ENCODE measurements at places on chromosomes 6 and 20. TPM values are rescaled to one million over a fixed set of nuclear protein-coding genes. Genes with fewer than 3 reads are reported as not detected.

DNA sequence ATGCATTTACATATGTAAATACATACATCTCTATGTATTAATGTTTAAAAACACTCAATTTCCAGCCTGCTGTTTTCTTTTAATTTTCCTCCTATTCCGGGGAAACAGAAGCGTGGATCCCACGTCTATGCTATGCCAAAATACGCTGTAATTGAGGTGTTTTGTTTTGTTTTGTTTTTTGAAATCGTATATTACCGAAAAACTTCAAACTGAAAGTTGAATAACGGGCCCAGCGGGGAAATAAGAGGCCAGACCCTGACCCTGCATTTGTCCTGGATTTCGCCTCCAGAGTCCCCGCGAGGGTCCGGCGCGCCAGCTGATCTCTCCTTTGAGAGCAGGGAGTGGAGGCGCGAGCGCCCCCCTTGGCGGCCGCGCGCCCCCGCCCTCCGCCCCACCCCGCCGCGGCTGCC lies 355 bp upstream of the BMP2 start:
- peak; percentile 82 for DNase-seq

DNA sequence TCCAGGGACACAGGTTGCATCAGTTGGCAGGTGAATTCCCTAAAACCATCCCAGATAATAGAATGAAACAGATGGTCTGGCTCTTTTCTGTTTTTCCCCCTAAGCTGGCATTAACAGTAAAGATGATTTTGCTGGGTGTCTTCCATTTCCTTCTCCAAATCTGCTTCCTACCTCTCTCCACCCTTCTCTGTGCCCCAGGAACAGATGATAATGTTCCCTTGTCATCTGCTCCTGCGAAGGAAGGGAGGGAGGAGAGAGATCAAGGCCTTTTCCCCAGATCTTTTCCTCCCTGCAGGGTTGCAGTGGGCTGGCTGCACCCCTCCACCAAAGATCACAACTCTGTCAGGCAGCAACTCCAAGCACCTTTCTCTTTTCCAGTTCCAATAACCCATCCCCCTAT lies 156.5 kb upstream of the PRDM1 start:
- DNase-seq = no peak

- DNase-seq = no peak
Measured at GRCh38 chr6:99114769-99115406, 167.1 kb upstream of the FBXL4 start.

GRCh38 chr6:113403966-113404595 lies 453.1 kb upstream of the MARCKS start:
- DNase-seq = no peak

GRCh38 chr20:31968291-31969126 lies 558 bp downstream of the XKR7 start:
- DNase-seq = peak; percentile 99

Gene DNAH8
- not detected for total RNA-seq

Gene PGC
- not detected for total RNA-seq

DNA sequence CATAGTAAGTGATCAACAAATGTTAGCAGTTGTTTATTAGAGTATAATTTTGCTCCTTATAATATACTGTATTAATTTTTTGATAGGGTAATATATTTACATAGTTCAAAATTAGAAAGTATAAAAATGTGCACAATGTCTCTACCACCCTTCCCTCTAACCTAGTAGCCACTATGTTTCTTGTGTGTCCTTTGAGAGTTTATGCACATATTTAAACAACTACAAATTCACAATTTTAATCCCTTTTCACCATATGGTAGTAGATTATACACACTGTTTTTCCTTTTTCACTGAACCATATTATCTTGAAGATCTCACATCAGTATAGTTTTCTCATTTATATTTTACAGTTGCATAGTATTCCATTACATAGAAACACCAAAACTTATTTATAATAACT lies 194.9 kb downstream of the ASCC3 start:
- no peak for DNase-seq

- no peak for DNase-seq
Measured at GRCh38 chr20:16069389-16070010, 503.7 kb downstream of the KIF16B start.

Gene CHMP4B
- total RNA-seq = 122 TPM

- no peak for DNase-seq
Measured at GRCh38 chr6:42711930-42712329, 10.5 kb downstream of the PRPH2 start.

DNA sequence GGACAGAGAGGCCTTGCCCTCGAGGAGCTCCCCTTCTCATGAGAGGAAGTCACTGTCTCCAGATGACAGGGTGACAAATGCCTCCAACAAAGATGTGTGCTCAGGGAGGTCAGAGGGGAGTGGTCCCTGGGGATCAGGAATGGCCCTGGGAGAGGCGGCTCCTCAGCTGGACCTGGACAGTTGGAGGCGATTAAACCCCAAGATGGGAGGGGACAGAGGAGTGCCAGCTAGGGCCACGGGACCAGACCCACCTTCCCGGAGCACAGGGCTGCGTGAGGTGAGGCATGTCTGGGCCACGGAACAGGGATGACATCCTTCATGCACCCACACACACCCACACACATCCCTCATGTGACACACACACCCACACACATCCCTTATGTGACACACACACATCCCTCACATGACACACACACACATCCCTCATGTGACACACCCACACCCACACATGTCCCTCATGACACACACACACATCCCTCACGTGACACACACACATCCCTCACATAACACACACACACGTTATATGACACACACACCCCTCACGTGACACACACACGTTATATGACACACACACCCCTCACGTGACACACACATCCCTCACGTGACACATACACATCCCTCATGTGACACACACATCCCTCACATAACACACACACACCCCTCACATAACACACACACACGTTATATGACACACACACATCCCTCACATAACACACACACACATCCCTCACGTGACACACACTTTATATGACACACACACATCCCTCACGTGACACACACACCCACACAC lies 57.4 kb upstream of the SLCO4A1 start:
- DNase-seq = no peak

Gene F13A1
- total RNA-seq = 1.3 TPM

Gene SGK2
- 1.6 TPM for total RNA-seq

Gene GPRC6A
- total RNA-seq = not detected

DNA sequence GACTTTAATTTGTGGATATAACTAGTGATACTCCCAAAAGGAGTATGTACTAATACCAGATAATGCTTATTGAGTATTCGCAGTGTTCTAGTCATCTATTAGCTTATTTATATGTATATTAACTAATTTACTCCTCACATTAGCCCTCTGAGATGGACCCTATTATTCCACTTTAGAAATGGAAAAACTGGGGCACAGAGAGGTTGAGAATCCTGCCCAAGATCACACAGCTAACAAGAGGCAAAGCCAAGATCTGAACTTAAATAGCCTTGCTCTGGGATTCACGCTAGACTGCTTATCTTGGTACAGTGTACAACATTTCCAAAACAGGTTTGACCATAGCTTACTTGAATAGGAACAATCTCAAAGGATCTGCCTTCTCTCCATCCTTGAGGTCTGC lies 8.5 kb upstream of the SPO11 start:
- DNase-seq = no peak

- peak; percentile 28 for DNase-seq
Measured at GRCh38 chr6:168270274-168271172, 49.1 kb downstream of the DACT2 start.

- DNase-seq = no peak
Measured at GRCh38 chr6:35154262-35154661, 13.1 kb upstream of the TCP11 start.

Gene TFAP2D
- not detected for total RNA-seq

- no peak for DNase-seq
Measured at GRCh38 chr6:107292715-107293271, 166.6 kb downstream of the PDSS2 start.

DNA sequence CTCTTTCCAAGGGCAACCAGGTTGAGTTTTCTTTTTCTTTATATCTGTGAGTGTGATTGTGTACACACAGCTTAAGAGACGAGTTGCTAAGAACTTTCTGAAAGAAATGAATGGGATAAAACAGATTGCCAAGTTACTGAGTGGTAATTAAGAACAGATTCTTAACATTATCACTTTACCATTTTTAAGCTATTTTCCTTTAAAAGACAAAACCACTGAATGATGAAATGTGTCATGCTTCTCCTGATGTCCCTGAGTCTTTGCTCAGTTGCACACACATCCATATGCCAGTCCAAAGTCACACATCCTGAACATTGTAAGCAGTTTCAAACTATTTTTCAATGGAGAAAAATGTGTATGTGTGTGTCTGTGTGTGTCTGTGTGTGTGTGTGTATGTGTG lies 5.5 kb upstream of the DAAM2 start:
- no peak for DNase-seq

DNA sequence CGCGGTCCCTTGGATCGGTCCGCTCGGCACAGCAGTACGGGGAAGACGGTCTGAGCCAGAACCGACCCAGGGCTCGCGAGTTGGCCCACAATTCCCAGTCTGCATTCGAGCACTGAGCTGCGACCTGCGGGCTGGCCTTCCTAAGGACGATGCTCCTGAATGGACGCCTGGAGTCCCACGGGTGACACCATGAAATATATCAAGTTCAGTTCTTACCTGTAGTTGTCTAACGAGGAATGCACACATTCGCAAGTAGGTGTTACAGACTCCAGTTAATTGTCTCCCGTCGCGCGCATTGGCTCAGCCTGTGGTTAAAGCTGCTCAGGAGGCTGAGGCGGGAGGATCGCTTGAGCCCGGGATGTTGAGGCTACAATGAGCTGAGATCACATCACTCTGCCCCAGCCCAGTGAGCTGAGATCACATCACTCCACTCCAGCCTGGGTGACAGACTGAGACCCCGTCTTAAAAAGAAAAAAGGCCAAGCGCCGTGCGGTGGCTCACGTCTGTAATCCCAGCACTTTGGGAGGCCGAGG lies 802 bp downstream of the PEX7 start:
- no peak for DNase-seq

Gene FAM210B
- 22.6 TPM for total RNA-seq

DNA sequence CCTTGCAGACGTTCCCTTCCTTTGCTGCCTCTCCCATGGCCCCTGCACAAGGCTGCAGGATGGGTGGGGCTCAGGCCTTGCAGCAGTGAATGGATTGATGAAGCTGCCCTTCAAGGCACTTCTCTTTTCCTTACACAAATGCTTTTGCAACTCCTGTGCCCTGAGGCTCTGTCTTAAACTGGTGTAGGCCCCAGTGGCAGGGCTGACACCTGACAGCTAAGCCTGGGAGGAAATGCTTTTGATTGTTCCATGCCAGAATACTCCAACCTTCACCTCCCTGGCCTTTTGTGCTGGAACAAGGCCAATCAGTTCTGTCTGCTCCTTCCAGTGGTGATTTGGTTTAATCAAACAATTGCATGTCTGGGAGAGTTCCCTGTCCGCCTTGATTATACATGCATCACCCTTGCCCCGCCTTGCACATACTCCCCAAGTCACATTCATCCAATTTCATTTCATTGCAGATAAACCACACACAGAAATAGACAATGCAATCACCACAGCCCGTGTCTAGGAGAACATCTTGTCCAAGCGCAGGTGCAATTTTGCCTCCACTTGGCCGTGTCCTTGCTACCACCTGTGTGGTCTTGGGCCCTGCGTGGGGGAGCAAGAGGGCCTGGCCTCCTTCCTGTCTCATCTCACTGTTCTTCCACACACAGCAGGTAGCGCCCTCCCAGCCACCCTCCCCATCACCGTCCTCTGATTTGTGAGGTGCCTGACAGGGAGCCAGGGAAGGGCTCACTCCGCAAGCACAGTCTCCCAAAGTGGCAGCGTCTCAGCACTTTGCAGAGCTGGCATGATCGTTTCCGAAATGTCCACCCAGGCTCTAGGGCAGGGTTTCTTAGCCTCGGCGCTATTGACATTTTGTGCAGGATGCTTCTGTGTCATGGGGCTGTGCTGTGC lies 120.4 kb downstream of the CDH26 start:
- DNase-seq = no peak

- no peak for DNase-seq
Measured at GRCh38 chr20:17622851-17623508, 53.1 kb downstream of the DSTN start.

GRCh38 chr6:7646394-7646793 lies 56.4 kb downstream of the SNRNP48 start:
- DNase-seq = no peak

- DNase-seq = peak; percentile 100
Measured at GRCh38 chr6:31827286-31828079, at the start of gene HSPA1B. TSS of gene HSPA1B (plus strand) at chr6:31827738. CDS start at chr6:31827951, 213 bp downstream.

- no peak for DNase-seq
Measured at GRCh38 chr20:44358776-44359175, 3.3 kb downstream of the HNF4A start.

DNA sequence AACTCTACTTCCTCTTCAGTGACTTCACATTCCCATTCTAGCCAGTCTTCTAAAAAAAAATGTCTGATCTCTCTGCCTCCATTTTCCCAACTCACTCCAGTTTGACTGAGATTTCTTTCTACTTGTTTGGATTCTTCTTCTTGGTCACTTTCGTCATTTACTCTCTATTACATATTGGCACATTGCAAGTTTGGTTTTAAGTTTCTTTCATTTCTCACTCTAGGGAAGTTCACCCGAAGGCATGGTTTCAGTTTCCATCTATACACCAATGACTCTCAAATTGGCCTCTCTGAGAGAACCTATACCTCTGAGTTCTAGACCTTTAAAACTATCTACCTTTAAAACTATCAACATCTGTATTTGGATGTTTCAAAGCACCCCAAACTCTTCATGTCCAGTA lies 51.3 kb downstream of the CD109 start:
- no peak for DNase-seq

Gene LGSN
- not detected for total RNA-seq

DNA sequence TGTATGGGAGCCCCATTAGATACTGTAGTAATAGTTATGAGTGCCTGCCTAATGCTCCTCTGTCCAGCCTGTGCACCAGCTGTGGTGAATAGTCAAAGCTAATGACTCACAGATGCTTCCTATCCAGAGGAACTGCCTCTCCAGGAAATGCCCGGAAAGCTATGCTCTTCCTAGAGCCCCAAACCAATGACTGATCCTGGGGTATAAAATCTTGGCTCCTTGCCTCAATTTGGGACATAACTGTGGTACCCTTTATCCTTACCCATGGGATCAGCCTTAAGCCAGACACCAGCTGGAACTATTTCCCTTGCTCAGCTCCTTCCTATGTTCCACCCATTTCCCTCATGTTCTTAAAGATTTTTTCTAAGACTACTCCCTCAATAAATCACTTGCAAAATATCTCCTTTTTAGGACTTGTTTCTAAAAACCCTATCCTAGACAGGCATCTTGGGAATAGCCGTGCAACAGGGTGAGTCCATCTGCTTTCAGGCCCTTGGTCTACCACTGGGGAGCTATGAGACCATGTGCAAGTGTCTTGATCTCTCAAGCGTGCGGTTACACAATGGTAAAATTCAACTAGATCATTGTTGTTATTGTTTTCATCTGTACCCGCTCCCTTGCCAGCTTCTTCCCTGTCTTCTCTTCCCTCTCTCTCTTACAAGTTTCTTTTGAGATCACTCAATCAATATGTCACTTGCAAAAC lies 283.7 kb downstream of the BTBD3 start:
- no peak for DNase-seq

GRCh38 chr6:142635130-142635529 lies 309.8 kb downstream of the HIVEP2 start:
- no peak for DNase-seq

Gene TSHZ2
- 0.07 TPM for total RNA-seq
